ENCODE measurements at places on chromosomes 1 and 21.

DNA sequence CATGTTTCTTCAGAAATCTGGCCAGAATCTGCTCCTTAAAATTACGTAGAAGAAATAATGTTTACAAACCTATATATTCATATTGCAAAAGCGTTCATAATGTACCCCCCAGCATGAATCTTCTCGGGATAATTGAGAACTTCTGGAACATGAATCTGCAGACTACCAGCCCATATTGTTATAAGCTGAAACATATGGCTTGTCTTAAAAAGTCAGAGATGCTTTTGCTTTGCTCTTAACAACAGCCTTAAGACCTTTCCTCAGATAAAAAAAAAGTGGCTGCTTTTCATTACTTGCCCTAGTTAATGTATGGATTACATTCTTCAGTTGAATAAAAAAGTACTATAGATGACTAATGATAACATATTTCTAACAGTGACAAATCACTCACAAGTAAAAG lies 15.0 kb upstream of the ZZZ3 start:
- DNase-seq: no peak

DNA sequence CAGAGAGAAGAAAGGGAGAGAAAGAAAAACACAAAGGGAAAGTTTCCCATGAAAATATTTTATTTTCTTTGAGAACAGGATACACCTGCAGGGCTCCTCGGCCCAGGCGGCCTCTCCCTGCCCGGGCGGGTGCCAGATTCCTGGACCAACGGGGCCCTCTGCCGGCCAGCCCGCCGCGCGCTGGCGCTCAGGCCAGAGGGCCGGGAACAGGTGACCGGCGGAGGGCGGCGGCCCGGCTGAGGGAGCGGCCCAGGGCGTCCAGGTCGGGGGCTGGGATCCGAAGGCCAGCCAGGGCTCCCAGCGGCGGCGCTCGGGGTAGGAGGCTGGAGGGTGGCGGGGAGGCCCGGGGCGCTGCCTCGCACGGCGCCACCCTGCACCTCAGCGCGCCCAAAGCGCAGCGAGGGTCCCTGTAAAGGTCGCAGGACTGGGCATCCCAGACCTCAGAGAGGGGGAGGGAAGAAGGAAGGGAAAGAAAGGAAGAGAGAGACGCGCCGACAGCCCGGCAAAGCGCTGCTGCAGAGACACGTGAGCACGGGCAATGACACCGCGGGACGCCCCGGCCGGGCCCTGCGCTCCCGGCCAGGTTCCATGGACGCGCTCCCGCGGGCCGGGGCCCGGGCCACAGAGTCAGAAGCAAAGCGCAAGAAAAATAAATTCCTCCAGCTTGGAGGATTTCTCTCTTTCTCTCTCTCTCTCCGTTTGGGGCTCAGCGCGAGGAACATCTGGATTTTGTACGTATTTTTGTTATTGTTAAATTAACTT lies 927 bp downstream of the WNT9A start:
- DNase-seq: peak; percentile 62

DNA sequence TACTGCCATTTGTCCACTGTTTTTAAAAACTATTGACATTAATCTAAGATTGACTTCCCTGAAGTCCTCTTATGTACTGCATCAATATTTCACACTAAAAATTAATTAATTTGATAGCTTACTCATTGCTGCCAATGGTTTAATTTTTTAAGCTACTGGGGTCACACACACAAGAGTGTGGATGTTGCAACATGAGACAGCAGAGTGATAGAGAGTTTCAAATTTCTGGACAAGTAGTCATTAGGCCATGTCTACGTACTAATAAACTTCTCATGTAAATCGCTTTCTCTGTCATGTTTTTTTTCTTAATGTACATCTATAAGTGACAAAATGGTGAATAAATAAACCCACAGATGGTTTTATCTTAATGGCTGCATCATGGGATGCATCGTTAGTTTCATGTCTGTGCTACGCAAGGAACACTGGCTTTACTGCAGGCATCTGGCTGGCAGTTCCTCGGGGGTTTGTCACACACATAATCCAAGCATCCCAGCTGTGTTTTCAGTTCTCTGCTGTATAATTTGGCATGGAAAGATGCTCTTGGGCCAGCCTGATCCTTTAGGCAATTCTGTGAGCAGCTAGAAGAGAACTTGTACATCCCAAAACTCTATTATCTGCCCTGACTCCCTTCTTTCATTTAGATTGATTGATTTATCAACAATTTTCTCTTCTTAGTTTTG lies 16.4 kb upstream of the CHODL start:
- no peak for DNase-seq

- no peak for DNase-seq
These were observed 27.1 kb downstream of the CFAP57 start for GRCh38 chr1:43199093-43199726.

DNA sequence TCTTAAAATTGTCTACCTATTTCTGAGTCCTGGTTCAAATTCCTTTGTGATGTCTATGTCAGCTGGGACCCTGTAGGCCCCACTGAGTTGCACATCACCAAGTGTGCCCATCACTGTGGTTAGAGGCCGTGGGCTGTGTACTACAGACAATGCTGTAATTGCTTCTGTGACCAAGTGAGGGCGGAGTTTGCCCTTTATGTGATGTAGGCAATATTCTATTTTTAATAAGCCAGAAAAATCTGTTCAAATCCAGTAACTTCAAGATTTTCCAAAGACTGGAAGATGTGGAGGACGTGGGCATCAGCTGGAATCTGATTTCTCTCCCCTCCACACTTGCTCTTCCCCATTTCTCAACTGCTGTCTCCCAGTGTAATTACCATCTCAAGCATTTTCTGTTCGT lies 215.4 kb downstream of the PBX1 start:
- no peak for DNase-seq

All from fibroblast of lung (primary cell).